Vagina (tissue), 2 donors: ENCODE measurements at places on chromosomes 11 and 22.

GRCh38 chr22:33247758-33248157, 189.6 kb upstream of the SYN3 start:
- DNase-seq = no peak

GRCh38 chr11:15198284-15198683, 83.6 kb downstream of the INSC start:
- DNase-seq = no peak

DNA sequence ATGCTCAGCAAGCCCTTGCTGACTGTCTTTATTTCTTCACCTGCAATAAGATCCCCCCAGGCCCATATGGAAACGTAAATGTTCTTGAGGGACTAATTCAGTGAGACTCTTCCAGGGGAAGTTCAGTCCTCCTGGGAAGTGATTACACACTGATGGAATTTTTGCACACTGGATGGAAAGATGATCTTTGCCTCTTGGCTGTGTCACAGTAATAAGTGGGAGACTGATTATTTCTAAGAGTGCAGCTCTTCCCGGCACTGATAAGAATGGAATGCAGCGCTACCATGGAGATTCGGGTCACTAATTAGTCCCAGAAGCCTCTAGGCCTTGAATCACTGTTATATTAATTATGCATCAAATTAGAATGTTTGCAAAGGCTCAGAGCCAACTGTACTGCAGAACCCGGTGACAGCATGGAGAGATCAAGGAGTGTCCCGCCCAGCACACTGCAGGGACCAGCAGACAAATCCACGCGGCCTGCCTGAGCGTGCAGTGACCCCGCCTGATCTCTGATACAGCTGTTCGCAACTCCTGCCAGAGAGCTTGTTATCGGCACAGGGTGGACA, 178.3 kb downstream of the SNX19 start:
- no peak for DNase-seq

GRCh38 chr11:78922859-78923625, 348.4 kb upstream of the NARS2 start:
- no peak for DNase-seq

- no peak for DNase-seq
Measured at GRCh38 chr11:98834776-98835175, 186.0 kb upstream of the CNTN5 start.

DNA sequence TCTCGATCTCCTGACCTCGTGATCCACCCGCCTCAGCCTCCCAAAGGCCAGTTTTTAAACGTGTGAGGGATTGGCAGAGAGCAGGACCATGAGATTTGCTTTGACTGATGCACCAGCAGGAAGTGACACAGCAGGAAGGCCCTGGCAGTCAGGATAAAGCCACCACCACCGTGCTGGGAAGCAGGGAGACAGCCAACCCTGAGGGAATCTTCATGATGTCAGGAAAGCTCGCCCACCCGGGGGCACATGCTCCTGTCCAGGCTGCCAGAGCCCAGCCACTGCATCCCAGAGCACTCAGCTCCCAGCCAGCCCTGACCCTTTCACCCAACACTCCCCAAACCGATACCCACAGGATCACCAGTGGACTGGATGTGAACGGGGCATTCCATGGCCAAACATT, 6.1 kb downstream of the TUBGCP6 start:
- no peak for DNase-seq

DNA sequence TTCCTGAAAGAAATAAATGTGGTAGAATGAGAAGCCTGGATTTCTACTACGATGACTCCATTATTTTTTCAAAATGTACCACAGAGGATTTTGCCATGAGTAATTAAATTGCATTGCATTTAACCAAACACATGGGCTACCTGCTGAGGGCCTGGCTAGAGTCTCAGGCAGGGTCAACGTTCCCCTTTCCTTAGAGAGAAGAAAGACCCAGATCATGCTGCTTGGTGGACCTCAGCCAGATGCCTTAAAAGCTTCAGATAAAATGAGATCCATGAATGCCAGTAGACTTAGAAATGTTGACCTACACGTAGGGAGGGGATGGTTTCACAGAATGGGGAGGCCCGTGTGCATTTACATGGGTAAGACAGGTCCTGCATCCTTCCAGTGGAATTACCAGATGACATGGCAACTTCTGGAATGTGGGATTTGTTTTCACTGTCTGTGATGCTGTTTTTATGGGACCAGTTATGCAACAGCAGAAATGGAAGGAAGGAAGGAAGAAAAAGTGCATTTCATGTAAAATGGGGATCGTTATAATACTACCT, 1069.4 kb downstream of the NTM start:
- DNase-seq = no peak

GRCh38 chr11:121898903-121899302, 217.1 kb downstream of the BLID start:
- no peak for DNase-seq

GRCh38 chr11:95557376-95557775, 232.2 kb downstream of the FAM76B start:
- no peak for DNase-seq

DNA sequence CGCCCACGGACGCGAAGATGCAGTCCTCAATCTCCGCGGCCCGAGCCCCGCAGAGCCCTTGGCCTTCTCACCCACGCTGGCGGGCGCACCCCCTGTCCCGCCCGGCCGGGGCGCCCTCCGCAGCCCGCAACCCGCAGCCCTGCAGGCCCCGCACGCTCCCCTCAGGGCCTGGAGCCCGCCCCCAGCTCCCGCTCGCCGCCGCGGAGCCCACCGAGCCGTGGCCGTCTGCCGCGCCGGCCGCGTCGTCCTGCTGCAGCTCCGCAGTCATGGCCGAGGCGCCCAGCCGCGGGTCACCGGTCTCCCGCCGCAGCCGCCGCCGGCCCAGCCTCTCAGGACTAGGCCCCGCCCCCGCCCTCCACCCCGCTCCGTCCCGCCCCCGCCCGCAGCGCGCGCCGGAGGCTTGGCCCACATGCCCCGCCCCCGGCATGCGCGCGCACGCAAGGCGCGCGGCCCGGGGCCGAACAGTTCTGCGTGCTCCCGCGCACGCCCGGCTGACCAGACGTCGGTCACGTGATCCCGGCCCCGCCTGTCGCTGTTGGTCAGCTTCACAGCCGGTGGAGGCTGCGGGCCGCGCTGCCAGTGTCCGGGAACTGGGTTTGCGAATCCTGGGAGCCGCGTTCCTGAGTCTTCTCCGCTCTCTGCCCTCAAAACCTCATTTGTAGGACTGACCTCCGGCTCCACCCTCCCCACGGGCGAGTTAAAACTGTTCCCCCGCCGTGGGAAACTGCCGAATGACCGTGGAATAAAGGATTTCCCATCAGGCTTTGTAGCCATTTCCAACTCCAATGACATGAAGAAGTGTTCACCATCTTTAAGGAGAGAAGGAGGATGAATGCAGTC, at the start of gene USP28:
USP28 (minus strand) TSS at position 339 of the 840 bp plus-strand sequence; CDS start at position 268, 71 bp downstream.
- DNase-seq = peak; percentile 96

- DNase-seq = no peak
Measured at GRCh38 chr11:75583718-75584658, 21.9 kb downstream of the SERPINH1 start.

DNA sequence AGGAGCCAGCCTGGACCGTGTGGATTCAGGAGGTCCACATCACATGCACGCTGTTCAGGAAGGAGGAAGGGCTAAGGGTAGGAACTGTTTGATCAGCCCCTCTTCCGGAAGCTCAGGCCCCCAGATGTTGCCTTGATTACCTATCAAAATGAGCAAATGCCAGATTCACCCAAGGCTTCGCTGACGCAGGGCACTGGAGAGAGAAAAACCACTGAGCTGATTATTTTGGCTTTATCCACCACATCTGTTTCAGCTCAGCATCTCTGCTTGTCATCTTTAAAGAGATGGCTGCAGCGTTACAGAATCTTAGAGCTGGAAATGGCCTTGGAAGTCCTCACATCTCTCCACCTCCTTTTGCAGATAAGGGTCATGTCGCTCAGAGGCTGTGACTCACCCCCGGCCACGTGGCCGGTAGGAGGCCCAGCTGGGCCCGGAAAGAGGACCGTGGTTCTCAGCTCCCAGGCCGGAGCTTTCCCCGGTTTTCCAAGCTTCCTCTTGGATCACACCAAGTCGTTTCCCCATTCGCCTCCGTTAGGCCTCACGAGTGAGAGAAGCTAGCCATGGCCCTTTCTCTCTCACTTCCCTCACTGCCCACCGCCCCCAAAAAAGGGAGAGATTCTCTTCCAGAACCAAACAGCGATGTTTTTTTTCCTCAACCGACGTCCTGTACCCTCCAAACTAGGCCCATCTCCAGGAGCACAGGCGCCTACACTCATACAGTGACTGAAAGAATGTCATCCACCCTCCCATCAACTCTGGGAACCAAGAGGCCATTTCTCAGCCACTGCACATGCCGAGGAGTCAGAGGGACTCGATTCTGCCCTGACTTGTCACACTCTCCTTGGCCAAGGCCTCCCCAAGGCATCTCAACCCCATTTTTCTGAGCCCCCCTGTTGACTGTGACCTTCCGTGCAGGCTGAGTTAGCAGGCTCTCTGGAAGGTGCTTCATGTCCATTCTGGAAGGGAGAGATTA, 37.6 kb downstream of the LIF start:
- DNase-seq = no peak

DNA sequence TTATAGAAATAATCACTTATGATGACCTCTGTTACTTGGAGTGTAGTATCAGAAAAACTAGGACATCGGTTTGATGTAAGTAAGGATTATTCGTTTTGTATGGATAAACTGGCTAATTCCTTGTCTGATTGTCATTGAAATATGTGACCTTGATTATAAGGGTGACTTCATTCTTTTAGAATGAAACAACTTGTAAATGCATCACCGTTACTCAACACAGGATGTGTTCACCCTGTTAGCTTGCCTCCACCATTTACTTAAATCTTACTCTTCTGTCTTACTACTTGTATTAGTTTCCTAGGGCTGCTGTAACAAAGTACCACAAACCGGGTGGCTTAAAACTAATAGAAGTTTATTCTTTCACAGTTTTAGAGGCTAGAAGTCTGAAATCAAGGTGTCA, 7.9 kb downstream of the SFI1 start:
- DNase-seq = no peak

GRCh38 chr11:100824041-100824809, 137.1 kb downstream of the ARHGAP42 start:
- DNase-seq = no peak

DNA sequence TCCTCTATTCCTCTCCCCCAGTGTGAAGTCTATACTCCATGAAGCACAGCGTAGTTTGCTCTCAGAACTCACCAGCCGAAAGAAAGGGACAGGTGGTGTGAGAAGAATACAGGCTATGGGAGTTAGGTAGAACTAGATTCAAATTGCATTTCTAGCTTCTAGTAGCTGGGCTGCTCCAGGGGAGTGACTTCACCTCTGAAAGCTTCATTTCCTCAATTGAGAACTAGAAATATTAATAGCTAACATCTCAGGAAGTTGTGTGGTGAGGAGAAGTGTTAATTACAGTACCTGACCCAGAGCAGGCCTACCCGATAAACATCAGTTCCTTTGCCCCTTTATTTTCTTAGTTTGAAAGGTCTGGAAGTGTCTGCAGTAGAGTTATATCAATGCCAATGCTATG, 484.7 kb upstream of the TENM4 start:
- DNase-seq = no peak

- DNase-seq = no peak
Measured at GRCh38 chr11:8087185-8087584, 6.2 kb downstream of the TUB start.

GRCh38 chr11:71997594-71997993, 1.1 kb upstream of the IL18BP start:
- DNase-seq = no peak

DNA sequence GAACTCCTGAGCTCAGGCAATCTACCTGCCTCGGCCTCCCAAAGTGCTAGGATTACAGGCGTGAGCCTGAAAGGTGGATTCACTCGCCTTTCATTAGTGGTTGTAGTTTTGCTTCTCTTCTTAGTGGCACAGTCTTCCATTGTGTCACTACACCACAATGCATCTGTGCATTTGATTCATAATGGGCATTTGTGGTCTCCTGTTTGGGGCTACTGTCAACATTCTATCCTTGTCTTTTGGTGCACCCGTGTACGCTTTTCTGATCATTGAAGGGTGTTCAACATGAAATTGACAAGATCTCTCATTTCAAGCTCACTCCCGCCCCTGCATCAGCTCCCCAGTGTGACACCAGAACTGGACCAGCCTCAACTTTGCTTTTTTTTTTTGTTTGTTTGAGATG, 2.0 kb upstream of the SYT12 start:
- no peak for DNase-seq

DNA sequence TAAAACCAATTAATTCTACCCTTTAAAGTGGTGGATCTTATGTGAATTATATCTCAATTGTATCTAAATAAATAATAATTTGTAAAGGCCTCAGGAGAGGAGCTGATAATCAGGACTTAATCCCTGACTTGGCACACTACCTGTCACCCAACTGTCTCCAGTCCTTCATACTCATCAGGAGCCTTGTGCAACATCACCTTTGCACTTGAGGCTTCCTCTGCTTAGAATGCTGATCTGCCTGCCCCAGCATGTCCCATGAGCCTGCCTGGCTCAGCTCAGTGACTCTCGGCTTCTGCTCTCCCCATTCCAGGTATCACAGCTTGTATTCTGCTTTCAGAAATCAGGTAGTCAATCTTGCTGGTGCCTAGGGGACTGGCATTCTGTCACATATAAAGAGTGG, 43.9 kb upstream of the PRODH start:
- no peak for DNase-seq

DNA sequence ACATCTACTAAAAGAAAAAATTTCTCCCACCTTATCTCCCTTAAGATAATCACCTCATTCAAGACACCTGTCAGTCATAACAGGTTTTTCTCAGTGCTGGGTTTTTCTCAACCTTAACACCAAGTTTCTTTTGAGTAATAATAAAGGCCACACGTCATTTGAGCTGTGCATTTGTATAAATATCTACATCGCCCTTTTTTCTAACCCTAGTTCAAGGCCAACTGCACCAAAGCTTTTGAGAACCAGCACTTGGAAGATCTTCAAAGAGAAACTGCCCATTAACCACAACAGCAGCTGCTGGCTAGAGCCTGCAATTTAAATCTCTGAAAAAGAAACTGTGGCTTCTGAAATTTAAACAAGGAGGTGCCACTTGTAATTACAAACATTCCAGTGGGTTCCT, 6.9 kb downstream of the CADM1 start:
- no peak for DNase-seq

DNA sequence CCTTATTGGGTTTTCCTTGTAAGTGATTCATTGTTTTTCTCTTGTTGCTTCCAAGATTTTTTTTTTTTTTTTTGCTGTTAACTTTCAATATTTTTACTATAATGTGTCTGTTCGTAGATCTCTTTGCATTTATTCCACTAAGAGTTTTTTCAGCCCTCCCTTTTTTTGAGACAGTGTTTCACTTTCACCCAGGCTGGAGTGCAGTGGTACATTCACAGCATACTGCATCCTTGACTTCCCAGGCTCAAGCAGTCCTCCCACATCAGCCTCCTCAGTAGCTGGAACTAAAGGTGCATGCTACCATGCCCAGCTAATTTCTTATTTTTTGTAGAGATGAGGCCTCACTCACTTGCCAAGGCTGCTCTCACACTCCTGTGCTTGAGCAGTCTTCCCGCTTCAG, 1282.0 kb upstream of the CNTN5 start:
- DNase-seq = no peak

- DNase-seq = no peak
Measured at GRCh38 chr11:119114351-119114750, 7.0 kb upstream of the HINFP start.

- DNase-seq = no peak
Measured at GRCh38 chr11:107783121-107783520, 71.3 kb upstream of the SLN start.

- no peak for DNase-seq
Measured at GRCh38 chr22:35997438-35997837, 31.2 kb downstream of the RBFOX2 start.

- DNase-seq = no peak
Measured at GRCh38 chr11:66418168-66418985, 2.5 kb upstream of the NPAS4 start.
